Stimulated activated CD8-positive, alpha-beta memory T cell treated with anti-CD3 and anti-CD28 coated beads, Interleukin-15, amount 100 ng/mL, for 1 hour (primary cell): ENCODE measurements at places on chromosomes 7 and 10.

DNA sequence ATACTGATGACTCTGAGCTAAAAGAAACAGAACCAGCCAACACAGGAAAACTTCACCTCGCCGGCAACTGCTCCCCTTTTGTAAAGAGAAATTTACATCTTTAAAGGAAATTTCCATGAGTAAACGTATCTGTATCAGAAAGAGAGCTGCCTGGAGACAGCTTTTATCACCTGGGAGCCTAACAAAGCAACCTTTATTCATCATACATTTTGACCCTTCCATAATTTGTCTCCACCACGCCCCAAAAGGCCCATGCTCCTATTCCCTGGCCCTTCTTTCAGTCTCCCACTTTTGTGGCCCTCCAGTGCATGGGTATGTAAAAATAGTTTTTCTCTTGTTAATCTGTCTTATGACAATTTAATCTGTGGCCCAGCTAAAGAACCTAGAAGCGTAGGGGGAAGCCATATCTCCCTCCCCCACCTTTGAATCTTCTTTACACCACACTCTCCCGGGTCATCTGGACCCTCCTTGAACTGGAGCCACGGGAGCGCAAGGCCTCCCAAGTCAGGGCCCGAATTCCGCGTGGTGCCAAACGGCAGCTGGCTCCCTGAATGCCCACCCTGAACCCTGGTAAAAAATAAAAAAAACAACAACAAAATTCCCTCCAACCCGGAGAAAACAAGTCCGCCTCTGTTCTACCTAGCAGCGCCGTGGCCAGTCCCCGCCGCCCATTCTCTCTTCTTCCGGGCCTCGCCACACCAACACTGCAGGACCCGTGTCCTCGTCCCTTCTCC lies 15.4 kb upstream of the FKBP9 start:
- no peak for DNase-seq

DNA sequence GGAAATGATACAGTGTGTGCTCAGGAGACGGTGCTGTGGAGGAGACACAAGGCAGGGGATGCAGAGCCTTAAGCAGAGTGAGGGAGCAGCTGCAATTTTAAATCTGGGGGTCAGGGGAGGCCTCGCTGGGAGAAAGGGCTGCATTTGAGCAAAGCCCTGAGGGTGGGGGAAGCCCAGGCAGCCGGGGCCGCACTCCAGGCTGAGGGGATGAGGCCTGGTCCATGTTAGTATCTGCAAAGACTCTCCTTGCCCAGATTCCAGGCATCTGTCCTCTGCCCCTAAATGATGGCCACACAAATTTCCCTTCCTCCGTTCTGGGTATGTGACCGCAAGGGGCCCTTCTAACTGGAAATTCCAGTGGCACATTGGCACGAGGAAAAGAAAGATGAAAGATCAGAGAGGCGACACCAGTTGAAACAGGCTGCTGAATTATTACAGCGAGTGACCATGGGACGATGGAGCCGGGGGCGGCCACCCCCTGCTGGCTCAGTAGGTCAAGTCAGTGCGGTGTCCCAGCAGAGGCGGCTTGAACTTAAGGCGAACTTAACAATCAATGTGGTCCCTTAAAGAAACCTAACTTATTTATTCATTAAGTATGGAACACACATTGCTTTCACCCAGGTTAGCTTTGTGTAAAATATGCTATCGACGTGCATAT lies 62.3 kb upstream of the KAT6B start:
- DNase-seq: no peak

DNA sequence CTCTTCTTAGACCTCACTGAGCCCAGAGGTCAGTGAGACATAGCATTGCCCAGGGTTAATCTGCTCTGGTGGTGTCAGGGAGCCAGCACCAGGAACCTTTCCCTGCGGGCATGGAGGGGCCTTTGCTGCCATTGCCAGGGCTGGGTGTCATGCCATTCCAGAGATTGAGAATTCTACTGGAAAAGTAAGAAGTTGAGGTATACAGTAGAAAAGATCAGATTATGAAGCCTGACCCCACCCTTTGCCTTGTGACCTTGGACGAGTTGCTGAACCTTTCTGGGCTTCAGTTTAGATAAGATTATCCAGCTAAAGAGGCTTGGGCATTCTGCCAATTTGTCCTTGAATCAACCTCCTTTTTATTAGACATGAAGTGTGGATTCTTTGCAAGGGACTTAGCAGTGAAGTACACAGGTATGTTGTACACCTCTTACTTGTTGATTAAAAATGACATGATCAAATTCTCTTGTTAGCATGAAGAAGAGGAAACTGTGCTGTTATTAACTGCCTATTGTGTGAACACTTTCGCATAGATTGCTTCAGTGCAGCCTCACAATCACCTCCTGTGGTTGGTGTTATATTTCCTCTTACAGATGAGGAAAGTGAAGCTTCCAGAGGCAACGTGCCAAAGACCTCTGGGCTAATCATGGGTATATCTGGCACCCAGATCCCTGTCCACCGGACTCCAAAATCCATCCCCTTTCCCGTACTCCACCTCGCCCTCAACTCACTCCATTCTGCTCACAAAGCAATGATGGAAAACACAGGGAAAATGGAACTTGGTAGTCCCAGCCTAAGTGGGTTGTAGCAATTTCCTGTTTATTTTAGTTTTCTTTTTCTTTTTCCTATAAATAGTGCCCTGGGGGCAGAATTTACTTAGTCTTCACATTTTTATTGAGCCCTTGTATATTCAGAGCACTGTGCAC lies 151.3 kb downstream of the CAMK1D start:
- no peak for DNase-seq

DNA sequence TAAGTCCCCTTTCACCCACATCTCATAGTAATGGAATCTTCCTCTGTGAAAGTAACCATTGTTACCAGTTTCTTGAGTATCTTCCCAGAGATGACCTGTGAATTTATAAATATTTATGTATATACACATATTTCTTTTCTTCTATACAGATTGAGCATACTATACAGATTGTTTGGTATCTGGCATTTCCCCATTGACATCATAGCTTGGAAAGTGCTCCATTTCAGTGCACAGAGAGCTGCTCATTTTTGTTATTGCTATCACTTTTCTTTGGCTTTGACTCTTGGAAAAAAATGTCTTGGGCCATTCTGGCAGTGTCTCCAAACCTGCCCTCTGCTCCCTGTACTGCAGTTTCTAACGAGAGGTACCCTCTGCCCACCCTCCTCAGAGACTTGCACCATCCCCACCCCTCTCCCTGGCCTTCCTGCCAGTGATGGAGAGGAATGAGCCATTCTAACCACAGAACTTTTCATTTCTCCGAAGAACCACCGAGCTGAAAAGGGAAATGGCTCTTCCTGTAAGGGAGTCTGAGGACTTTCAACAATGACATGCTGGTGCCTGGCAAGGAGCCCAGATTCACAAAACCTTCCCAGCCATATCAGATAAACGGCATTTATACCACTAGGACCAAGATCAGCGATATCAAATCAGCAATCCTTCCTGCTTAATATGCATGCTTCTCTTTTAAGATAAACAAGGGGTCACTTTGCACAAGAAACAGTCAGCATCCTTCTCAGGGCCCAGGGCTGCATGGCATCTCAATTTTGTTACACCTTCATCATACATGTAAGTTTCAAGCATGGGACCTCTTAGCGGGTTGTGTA lies 19.7 kb upstream of the CCSER2 start:
- DNase-seq: no peak

- DNase-seq: no peak
These were observed 227.6 kb downstream of the FZD1 start for GRCh38 chr7:91491868-91492267.
